Activated CD8-positive, alpha-beta memory T cell treated with anti-CD3 and anti-CD28 coated beads, Interleukin-2, amount 50 U/mL, for 48 hours (primary cell): ENCODE measurements at places on chromosomes 4 and X.

- DNase-seq = no peak
Observed at GRCh38 chr4:147814376-147814775, 82.5 kb downstream of the ARHGAP10 start.

DNA sequence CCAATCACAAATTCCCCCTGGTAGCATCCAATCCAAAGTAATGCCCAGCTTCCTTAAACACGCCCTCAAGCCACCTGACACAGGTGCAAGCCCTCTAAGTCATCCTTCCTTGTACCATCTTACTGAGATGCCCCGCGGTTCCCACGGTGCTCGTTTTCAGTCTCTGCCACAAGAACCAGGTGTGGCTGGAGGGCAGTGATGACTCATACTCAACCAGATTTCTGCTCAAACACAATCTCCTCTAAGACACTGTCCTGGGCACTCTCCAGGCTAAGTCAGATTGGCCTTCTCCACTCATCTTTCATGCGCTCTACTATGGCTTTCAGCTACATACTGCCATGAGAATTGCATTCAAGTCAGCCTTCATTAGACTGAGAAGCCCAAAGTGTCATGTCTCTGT, 3.5 kb downstream of the SH3KBP1 start:
- no peak for DNase-seq

GRCh38 chrX:121160987-121161386, 113.6 kb downstream of the GLUD2 start:
- no peak for DNase-seq

DNA sequence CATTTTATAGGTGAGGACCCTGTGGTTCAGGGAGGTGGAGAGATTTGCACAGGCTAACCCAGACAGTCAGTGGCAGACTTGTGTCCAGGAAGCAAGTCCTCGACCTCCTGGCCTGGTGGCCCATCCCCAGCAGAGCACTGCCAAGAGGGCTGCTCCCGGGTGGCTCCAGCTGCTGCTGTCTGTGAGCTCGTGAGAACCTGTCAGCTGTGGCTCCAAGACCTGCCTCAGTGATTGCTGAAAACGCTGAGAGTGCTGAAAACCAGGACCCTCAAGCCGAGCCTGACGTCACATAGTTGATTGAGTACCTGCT, 74.2 kb downstream of the RTL9 start:
- no peak for DNase-seq

DNA sequence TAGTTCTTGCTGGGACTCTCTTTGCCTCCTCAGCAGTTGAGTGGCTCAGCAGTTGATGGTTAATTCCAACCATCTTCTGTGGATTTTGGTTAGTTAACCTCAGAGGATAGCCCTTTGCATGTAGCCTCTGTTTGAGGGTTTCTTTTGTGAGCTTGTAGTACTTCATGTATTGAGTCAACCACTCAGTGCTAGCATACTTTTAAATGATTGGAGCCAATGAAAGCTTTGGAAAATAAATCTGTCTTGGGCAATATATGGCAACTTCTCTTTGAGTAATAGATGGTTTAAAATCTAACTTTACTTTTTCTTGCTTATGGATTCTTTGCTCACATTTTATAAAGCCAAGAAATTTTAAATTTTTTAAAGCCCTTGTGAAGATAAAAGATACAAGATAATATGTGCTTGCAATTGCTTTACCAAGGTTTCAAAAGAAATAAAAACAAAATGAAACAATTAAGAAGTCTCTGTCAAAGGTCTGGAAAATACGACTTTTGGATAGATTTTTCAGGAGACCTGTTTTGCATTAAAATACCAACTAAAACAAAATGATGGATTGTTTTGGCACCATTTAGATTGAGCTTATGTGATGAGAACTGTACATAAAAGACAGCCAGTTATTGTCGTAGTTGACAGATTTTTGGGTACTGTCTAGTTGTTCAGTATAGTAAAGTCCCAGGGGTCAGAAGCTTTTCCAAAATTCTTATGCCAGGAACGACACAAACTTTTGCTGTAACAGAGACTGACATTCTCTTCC, 181.9 kb downstream of the SPRY1 start:
- DNase-seq = no peak

- no peak for DNase-seq
Observed at GRCh38 chr4:8163436-8164193, 5.0 kb upstream of the ABLIM2 start.

- DNase-seq = no peak
Observed at GRCh38 chr4:107896646-107897045, 34.7 kb upstream of the CYP2U1 start.

- DNase-seq = no peak
Observed at GRCh38 chrX:31209005-31209628, 137.3 kb upstream of the FTHL17 start.

DNA sequence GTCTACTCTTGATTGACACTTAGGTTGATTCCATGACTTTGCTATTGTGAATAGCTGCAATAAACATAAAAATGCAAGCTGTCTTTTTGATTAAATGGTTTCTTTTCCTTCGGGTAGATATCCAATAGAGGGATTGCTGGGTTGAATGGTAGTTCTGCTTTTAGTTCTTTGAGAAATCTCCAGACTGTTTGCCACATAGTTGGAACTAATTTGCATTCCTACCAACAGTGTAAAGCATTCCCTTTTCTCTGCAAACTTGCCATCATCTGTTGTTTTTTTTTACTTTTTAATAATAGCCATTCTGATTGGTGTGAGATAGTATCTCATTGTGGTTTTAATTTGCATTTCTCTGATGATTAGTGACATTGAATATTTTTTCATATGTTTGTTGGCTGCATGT, 122.2 kb upstream of the PRKG2 start:
- DNase-seq = no peak

GRCh38 chr4:169238445-169238844, 32.3 kb downstream of the SH3RF1 start:
- no peak for DNase-seq

- DNase-seq = no peak
Observed at GRCh38 chrX:10512258-10512657, 108.1 kb downstream of the MID1 start.

DNA sequence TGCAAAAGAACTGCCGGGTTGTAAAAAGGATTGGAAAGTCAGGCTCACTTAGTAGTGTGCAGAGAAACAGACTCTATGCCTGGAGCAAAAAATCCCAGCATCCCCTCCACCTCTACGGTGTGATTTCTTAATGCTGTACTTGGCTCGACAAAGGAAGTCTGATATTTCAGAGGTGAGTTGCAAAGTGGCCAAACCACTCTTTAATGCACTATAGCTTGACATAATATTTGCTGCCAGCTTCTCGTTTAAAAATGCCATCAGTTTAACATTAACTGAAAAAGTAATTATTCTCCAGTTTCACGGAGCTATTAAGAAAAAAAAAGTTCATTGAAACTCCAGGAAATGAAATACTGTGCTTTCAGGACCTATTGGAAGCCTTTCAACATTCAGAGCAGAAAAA, 448.3 kb upstream of the ZFP42 start:
- DNase-seq = no peak

GRCh38 chr4:95465010-95465409, 83.8 kb downstream of the UNC5C start:
- DNase-seq = no peak

DNA sequence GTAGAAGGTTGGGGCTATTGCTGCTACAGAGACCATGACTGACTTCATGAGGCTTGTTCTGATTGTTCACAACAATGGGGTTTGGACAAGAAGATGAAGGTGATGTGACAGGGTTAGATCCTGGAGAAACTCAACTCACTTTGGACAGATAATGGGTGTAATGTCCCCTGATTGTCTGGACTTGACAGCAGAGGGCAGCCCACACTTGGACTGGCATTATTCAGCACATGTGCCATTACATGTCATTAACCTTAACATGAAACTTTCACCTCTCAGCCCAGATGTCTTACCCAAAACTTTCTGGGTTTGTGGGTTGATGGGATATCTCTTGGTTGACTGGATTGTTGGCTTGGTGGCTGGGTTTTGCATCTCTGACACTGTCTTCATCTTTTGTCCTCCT, 101.5 kb downstream of the MXRA5 start:
- no peak for DNase-seq

DNA sequence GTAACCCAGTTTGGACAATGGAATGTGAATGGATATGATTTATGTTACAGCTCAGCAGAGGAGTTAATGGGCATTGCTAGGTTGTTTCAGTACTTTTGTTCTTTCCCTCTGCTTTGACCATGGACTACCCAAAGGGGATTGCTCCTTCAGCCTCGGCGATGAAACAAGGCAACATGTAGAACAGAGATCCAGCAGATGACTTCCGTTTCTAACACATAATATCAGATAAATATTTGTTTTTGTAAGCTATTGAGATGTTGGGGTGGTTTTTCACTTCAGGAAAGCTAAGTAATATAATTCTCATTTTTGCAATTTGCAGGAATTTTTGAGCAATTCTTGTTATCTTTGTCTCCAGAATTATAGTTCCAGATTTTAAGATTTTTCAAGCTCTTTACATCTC, 934.6 kb upstream of the GRID2 start:
- no peak for DNase-seq

DNA sequence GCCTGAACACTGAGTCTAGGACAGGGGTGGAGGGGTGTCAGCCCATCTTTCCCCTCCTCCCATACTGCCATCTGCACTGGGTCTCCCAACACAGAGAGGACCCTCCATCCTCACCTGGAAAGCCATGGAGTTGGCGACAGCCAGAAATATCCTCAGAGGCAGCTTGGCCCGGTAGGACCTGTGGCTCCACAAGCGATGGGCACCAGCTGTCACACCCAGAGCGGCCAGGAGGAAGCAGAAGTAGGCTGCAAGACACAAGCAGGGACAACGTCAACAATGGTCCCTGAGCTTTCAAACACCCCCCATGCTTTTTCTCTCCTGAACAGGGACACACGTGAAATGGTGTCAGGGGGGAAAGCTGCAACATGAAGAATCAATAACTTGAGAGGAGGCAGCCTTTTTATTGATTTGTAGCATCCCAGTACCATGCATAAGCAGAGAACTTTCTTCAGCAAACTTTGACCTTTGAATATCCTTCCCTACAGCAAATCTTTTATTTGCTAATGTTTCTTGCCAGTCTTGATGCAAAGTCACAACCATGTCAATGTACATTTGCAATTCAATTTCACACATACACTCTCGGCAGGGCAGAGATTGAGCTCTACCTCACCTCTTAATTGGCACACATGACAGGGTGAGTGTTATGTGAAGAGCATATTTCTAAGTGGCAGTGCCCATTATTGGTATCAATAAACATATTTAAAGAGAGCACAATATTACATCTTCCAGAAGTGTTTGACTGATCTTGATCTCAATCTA, 93.2 kb downstream of the SCD5 start:
- no peak for DNase-seq

GRCh38 chr4:7111441-7111840, 43.6 kb upstream of the GRPEL1 start:
- no peak for DNase-seq

DNA sequence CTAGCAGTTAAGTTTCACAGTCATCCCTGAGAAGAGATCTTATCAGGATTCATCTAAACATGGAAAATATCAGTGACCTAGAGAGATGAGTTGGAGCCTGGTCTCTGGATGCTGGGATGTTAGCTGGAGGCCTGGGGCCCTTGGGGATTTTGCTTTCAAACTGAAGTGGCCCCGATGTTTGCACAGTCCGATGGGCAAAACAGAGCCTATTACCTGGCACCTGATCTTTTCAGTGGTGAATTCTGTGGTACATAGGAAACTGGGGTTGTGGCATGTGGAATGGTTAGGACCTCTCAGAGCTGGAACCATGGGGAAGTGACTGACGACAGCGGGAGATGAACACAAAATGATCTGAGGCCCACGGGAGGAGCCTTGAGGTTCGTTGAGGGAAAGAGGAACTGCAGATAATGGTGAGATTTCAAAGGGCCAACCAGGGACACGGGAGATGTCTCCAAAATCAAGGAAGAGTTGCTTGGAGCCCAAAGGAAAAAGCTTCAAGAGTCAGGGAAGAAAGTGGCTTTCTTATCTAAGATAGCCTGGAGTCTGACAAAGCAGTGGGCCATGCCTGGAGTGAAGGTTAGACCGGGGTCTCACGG, 17.8 kb upstream of the TENM3 start:
- no peak for DNase-seq

DNA sequence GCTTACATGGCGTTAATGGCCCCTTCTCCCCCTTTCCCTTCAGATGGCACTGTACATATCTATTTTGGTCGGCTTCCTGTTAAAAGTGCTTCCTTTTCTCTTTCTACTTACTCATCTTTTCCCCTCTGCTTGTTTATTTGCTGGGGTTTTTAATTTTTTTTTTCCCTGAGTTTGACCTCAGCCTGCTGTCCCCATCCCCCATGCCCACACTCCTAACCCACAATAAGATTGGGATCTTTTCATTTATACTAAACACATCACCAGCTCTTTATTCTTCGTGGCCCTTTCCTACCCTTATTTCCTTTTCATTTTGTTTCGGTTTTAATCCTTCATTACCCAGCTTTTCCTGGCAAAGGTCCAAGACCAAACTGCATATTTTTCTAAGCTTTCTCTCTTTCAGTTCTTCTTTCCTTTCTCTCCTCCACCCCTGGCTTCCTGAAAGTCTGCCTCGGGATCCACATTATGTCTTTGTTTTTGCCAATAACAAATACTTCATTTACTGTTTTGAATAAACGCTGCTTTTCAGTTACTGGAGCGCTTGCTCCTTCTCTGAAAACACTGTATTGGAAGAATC, 152.0 kb upstream of the USP9X start:
- no peak for DNase-seq

DNA sequence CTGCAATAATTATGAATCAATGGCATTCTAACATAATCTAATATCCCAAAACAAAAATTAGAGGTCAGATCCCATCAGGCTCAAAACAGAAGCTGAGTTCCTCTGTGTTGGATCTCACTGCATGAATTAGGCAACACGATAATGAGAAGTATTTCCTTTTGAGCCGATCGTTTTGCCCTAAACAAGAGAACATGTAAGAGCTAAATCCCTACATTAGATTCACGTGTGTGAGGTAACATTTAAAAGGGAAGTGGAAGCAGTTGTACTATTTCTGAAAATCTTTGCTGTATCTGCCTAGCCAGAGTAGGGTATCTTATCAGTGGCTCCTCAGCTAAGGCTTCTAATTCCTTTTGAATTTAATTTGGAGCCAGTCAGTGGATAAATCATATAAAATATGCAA, 115.6 kb downstream of the C4orf51 start:
- no peak for DNase-seq

DNA sequence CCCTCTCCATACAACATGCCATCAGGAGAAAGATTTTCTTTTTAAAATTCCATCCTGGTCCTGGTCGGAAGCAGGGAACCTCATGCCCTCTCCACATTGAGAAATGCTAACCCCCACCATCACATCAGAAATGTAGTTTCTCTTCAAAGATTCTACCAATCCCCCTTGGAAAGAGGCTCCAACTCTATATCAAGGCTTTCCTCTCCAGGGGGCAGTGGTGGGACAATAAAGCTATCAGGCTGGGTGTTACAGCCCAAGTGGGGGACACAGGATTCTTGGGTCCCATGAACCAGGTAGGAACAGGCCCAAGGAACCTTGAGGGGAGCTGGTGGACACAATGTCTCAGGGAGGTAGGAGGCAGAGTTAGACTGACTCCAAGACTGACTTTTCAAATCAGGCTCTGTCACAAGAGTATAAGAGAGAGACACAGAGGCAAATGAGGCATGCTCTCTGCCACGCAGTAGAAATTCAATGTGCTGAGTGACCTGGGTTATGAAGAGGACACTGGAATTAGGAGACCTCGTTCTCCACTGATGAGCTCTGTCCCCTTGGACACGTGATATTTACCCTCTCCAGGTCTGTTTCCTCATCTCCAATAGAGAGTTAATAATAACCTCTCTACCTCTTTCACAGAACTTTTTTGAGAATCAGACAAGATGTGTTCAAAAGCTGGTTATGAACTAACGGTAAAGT, 4.5 kb downstream of the GJB1 start:
- no peak for DNase-seq
